ENCODE measurements at places on chromosomes 16 and 17. TPM values are rescaled to one million over a fixed set of nuclear protein-coding genes. Genes with fewer than 3 reads are reported as not detected.

Gene NLRC3
- total RNA-seq: not detected

Gene TP53TG3B
- not detected for total RNA-seq

Gene TNK1
- 5.4 TPM for total RNA-seq

Gene SLC16A13
- 0.66 TPM for total RNA-seq

Gene FGF11
- 0.36 TPM for total RNA-seq

Gene C17orf107
- 0.99 TPM for total RNA-seq

Gene KIFC3
- 10.0 TPM for total RNA-seq

Gene ADAM11
- 1.8 TPM for total RNA-seq

Gene CFAP97D1
- not detected for total RNA-seq

Gene VWA3A
- total RNA-seq: not detected

Gene ZNF597
- total RNA-seq: 1.5 TPM

Gene SOX15
- 7.2 TPM for total RNA-seq

Gene C17orf50
- not detected for total RNA-seq

Gene KRT39
- not detected for total RNA-seq

Gene MYADML2
- total RNA-seq: not detected

Gene TMEM88
- total RNA-seq: 6.8 TPM

Gene MVP
- total RNA-seq: 94.5 TPM

Gene CDRT15L2
- total RNA-seq: not detected

Gene KCNJ2
- total RNA-seq: 0.81 TPM
